ENCODE measurements at places on chromosomes 7 and 10. TPM values are rescaled to one million over a fixed set of nuclear protein-coding genes. Genes with fewer than 3 reads are reported as not detected.
A peak's percentile ranks its signal among the peaks of the same experiment; 100 is the strongest.

GRCh38 chr7:28703037-28703765 is 254.9 kb downstream of the TRIL start:
- no peak for DNase-seq

HOXA2 gene
- not detected for total RNA-seq

- no peak for DNase-seq
Observed at GRCh38 chr7:44515590-44516268, 25.3 kb upstream of the NUDCD3 start.

RSPH10B gene
- 0.20 TPM for total RNA-seq

- DNase-seq = no peak
Observed at GRCh38 chr10:22637491-22637890, 76.9 kb downstream of the PIP4K2A start.

DNA sequence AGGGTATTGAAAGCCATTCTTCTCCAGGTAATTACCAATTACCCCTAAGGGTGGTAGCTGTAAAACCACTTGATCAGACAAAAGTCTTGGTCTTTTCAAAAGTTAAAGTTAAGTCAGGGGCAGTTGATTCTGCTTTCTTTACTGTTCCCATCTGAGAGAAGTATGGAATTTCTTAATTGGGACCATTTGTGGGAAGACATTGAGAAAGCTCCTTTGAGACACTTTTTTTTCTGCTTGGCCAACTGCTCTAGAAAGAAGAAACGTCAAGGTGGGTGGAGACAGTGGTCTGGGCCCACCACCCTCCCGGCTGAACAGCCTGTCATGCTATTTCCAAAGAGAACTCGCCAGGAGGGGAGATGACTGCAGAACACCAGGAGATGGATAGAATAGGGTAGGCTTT is 45.3 kb downstream of the WNT2 start:
- DNase-seq = no peak

DNA sequence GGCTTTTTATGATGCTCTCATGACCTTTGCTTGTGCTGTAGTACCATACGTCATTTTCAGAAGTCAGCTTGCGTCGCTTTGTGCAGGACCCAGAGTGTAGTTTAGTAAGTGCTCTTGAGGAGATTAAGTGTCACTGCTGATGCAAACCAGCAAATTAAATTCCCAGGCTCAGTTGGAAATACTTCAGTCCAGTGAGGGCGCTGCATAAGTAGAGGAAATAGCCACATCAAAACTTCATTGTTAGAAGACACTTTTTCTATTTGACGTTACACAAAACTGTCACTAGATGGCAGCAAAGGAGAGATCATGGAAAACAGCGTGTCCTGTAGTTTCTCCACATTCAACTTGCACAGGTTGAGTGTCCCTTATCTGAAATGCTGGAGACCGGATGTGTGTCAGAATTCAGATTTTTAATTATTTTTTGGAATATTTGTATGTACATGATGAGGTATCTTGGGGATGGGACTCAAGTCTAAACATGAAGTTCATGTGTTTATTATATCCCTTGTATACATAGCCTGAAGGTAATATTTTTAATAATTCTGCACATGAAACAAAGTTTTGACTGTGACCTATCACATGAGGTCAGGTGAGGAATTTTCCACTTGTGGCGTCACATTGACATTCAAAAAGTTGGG is 7.9 kb downstream of the ZNF22 start:
- DNase-seq = peak; percentile 71

DNA sequence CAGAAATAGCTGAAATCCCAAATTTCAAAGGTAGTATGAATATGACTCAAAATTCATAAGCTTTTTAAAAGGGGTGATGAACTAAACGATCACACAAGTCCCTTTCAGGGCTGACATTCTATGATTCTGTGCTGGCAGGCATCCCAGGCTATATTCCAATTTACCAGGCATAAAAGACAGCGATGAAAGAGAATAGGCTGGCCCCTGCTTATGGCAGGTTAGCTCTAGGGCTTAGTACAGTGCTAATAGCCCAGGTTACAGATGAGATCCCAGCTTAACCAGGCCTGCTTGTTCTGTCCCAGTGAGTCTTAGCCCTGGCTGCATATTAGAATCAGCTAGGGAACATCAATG is 56.4 kb downstream of the CDHR3 start:
- DNase-seq = no peak

DNA sequence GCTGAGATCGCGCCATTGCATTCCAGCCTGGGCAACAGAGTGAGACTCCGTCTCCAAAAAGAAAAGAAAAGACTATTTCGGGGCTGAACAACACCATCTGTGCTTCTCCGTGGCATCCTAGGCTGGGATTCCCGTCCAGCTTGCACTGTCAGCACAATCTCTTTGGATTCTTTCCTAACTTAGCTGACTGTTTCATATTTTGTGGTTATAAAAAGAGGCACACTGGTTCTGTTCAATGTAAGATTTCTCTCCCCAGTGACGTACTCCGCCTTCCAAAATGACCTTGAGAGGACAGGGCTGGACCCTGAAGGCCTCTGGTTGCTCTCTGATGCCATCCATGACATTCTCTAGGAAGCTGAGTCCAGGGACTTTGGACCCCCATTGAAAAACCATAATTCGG is 8.8 kb downstream of the ZNHIT1 start:
- no peak for DNase-seq

TIAL1 gene
- 175 TPM for total RNA-seq

GRCh38 chr10:12806228-12807095 is 195.1 kb downstream of the CCDC3 start:
- DNase-seq = no peak

GHRHR gene
- not detected for total RNA-seq

GRCh38 chr10:126504761-126505112 is 116.5 kb upstream of the ADAM12 start:
- no peak for DNase-seq
